ENCODE measurements at places on chromosomes 12 and 14.

GRCh38 chr14:67643713-67644112 is 24.0 kb downstream of the ARG2 start:
- no peak for DNase-seq

DNA sequence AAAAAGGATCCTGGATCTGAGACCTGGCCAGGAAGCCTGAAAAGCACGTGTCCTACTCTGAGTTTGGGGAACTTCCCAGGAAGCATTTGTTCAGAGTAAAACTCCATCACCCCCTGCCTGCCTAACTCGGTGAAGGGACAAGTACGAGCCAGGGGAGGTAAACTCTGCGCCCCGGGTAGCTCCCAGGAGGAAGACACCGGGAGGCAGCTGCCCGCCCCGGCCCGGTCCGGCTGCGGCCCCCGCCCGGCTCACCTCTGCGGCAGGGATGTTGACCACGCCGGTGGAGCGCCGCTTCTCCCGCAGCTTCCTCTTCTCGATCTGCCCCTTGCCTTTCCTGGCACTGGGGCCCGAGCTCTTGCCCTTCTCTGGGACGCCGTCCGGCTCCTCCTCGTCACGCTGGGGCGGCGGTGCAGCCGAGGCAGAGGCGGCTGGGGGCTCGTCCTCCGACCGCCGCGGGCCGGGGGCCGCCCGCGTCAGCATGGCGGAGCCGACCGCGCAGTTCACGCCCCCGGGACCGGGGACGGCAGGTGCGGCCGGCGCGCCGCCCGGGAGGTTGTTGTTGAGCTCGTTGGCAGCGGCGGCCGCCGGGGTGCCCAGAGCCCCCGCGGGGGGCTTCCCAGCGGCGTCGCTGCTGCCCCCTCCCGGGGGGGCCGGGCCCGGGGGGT is 1.2 kb downstream of the PAWR start:
- peak; percentile 51 for DNase-seq

- no peak for DNase-seq
Measured at GRCh38 chr12:67625004-67625403, 23.5 kb upstream of the DYRK2 start.

- peak; percentile 56 for DNase-seq
Measured at GRCh38 chr12:1830981-1831963, 10.9 kb downstream of the LRTM2 start.

- DNase-seq, result peak; percentile 54
Measured at GRCh38 chr12:22100958-22101748, 55.1 kb downstream of the CMAS start.

DNA sequence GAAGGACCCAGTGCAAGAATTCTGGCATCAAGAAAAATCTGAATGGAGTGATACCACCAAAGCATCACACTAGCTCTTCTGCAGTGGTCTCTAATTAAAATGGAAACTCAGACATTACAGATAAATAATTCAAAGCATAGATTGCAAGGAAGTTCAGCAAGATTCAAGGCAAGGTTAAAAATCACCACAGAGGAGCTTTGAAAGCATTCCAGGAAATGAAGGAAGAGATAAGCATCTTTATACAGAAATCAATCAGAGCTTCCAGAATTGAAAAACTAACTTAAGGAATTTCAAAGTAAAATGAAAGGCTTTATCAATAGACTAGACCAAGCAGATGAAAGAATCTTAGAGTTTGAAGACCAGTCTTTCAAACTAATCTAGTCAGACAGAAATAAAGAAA is 20.4 kb upstream of the GLIPR1 start:
- DNase-seq, result no peak

DNA sequence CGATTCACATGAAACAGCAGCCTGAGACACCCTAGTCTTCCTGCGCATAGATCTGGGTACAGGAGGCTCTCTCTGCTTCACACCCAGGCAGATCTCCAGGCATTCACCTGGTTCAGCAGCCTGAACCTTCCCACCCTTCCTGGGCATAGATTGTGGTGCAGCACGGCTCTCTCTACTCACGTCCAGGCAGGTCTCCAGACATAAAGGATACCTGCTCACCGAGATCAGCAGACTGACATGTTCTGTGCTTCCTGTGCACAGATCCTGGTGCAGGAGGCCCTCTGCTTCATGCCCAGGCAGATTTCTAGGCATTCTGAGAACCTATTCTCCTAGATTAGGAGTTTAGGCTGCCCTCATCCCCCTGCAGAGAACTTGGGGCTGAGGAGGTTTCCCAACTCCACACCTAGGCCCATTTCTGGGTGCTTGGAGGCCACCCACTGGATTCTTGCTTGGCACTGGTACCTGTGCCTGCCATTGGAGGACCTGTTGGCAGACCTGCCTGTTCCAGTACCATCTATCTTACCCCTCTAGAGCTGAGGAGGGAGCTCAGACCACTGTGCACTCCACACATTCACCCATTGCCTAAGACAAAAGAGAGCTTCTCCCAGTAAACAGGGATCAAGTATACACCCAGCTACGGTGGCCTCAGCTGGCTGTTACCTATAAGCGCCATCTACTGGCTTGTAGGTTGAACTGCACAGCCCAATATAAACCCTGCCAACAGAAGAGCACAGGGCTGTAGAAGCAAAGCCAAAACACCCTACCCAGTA is 28.0 kb upstream of the GARIN6 start:
- DNase-seq, result peak; percentile 41

DNA sequence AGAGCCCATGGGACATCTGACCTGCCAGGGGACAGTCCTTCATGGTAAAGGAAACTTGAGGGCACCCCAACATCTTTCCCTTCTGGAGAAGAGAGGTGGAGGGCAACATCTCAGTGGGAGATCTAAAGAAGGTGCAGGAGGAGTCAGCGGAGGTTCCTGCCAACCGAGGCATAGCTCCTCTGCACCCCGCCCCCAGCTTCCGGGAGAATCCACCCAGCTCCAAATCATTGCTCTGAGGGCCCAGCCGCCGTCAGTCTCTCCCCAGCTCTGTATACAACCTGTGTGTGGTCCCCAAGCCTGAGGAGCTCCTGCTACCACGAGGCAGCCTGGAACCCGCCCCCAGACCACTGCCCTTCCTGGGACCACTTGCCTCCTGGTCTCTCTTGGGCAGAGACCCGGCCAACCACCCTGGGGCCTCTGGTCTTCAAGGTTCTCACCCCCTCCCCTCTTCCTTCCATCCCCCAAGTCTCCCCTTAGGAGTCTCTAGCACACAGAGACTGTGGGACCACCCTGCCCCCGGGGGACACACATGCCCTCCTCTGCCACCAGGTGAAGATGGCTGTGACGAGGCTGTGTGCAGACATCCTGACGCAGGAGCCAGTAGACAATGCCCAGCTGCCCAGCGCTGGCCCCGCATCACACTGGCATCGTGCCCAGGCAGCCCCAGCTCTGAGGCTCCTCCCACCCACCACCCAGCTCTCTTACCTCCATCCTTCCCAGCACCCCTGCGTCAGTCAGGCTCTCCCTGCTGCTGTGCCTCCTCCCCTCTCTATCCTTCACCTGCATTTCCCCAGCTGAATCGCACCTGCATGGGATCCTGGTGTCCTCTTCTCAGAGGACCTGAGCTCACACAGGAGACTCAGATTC is 13.0 kb upstream of the NUDT14 start:
- DNase-seq, result no peak

GRCh38 chr12:87930033-87930432 is 99.2 kb downstream of the C12orf50 start:
- peak; percentile 82 for DNase-seq

- no peak for DNase-seq
Measured at GRCh38 chr12:108744021-108744897, 12.9 kb upstream of the CORO1C start.

- no peak for DNase-seq
Measured at GRCh38 chr12:95203487-95204030, 13.7 kb downstream of the FGD6 start.

DNA sequence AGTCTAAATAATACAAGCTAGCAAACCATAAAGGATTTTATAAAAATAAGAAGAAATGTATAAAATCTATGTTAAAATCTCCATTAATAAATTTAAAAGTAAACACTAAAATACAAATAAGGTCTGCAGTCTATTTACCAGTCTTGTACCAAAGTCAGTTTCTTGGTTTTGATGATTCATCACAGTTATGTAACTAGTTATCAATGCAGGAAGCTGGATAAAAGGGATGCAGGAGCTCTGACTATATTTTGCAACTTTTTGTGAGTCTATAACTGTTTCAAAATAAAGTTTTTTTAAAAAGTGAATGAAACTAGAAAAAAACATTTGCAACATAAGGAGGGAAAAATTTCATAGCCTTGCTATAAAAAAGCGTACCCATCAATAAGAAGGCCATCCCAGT is 151.5 kb downstream of the DERA start:
- DNase-seq, result no peak

DNA sequence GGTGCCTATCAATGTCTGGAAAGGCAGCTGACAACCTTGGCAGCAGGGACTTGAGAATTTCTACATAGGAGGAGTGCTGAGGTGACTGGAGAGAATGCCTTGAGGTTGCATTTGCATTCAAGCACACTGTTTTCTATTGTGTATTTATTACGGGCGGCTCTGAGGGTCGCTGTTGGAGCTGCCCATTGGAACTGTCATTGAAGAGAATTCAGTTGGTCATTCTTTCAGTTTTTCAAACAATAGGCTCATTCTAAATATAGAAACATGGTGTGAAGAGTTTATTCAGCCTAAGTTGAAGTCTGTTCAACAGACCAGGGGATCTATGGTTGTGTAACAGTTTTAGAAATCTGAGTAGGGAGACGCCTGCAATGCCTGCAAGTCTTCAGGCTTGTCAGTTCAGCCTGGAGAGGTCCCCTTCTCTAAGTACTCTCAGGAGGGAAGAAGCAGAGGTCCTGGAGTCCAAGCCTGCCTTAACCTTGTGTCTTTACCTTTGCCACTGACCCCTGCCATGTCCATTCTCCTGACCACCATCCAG is 9.8 kb upstream of the ABHD12B start:
- DNase-seq, result no peak

GRCh38 chr14:35234012-35234805 is 58.0 kb upstream of the PSMA6 start:
- peak; percentile 32 for DNase-seq

GRCh38 chr12:20492251-20492760 is 124.0 kb downstream of the PDE3A start:
- DNase-seq, result peak; percentile 89

DNA sequence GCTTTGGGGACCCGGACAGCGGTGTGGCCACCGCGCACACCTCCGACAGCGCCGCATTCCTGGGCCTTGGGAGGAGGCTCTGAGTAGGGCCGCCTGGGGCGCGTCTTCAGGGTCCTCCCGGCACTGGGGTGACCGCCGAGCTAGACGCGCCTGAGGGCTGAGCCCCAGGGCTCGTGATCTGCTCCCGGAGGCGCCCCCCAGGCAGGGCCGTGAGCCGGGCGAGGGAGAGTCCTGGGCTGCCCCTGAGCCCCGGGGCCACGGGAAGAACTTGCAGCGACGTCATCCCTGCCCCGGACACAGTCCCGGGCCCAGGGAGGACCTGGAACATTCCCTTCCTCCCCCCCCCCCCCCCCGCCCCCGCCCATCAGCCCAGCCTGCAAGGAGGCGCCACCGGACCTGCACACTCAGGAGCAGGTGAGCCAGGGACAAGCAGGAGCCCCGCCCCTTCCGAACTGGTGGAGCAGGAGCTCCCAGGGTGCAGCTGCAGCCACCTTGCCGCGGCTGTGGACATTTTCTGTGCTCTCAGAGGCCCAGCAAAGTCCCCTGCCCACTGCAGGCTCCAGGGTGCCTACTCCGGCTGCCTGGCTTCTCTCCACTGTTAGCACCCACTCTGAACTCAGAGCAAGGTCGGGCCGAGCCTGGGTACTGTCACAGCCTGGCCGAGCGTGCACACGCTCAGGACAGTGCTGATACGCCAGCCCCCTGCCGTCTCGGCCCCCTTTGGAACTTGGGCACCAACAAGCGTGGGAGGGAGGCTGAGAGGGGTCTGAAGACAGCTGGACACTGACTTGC is 50.7 kb downstream of the A2M start:
- DNase-seq, result peak; percentile 25

DNA sequence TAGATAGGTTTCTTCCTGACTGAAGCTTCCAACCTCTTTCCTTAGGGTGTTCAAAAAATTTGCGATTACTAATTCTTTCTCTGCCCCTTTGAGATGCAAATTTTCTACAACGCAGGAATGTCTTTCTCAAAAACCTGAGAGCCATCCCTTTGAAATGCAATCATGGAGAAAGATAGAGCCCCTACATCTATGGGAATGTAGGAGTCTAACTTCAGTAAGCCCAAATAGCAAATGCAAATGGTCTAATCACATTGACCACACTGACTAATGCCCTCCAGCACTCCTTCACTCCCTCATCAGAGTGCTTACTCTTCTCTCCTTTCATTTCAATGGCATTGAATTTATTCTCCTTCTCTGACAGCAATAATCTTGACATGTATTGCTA is 107.1 kb downstream of the SLC6A15 start:
- DNase-seq, result no peak

- peak; percentile 62 for DNase-seq
Measured at GRCh38 chr12:24709216-24709615, 239.7 kb downstream of the BCAT1 start.

- DNase-seq, result peak; percentile 20
Measured at GRCh38 chr12:72135021-72135301, 137.2 kb upstream of the TRHDE start.

DNA sequence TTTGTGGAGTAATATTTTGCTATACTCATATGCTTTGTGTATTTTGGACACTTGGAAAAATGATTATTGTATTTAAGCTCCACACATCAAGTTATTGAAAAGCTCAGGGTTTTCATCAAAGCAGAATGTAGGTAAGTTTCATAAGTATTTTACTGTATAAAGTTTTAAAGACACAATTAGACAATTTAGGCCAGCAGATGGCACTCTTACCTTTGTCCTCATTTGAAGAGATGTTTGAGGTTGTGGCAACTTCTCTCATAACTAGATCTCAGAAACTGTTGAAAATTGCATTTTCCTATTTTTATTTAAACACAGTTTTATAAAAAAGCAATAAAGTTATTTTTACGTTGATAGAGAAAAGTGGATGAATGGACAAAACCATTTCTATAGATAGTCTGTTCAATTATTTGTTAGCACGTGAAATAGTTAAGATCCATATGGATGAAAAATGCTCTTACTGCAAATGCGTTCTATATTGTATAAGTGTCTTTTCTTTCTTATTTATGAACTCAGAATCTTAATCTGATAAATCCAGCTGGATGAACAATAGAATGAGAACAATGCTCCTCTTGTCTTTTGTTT is 300.0 kb downstream of the AEBP2 start:
- DNase-seq, result peak; percentile 70

DNA sequence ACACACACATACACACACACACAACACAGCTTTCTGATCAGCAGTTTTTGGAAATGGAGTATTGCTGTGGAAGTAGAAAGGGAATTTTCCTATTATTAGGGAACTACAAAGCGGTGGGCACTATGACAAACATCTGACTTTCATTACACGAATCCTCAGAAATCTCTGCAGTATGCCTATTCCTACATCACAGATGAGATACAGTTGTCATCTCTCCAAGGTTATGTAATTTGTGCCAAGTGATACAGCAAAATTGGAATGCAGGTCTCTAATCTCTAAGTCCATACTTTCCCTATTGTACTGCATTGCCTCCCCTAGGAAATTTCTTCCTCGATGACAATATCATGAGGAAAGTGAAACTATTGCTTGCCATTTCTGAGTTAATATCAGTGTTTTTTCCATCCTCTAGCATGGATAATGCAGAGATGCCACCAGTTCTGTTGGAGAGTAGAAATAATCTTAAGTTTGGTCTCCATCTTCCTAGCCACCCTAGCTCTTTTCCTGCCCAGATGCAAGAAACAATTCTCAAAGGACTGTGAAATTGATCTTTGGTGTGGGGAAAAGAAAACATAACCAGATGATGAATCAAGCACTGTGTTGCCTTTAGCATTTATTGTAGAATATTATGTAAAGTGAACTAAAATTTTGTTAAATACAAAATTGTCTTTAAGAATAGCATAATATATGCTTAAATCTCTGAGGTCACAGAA is 94.7 kb downstream of the ERGIC2 start:
- DNase-seq, result peak; percentile 83

- no peak for DNase-seq
Measured at GRCh38 chr12:77549383-77550128, 281.1 kb upstream of the NAV3 start.

Data from fibroblast of skin of right biceps (primary cell).